ELF-1 (cell line): ENCODE measurements at places on chromosomes 11 and 22.

DNA sequence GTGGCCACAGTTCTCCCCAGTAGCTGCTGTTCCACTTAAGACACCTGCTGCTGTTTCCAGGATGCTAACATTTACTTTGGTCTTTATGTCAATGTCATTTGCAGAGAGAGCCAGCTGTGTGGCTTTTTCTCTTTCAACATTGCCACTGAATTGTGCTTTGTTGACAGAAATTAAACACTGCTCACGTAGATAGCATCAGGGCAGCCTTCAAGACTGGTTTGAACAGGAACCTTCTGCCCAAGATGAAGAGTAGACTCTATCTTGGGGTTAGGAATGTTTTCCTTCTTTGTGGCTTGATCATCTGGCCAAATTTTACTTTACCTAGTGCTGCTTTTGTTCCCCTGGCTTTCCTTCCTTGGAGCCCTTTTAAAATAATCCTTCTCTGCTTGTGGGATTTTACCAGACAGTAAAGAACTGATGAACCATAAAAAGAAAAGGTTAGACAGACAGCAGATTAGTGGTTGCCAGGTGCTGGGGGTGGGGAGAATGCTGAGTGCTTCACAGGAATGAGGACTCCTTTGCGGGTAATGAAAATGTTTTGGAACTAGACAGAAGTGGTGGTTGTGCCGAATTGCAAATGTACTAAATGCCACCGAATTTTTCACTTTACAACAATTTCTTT lies 22.7 kb upstream of the XBP1 start:
- no peak for DNase-seq

GRCh38 chr22:33073989-33074418 lies 15.8 kb upstream of the SYN3 start:
- DNase-seq: no peak

GRCh38 chr11:88307749-88308425 lies 29.6 kb downstream of the CTSC start:
- DNase-seq: peak; percentile 66

- peak; percentile 57 for DNase-seq
Observed at GRCh38 chr11:34161812-34162492, 56.5 kb downstream of the NAT10 start.

GRCh38 chr11:116535994-116536393 lies 236.8 kb downstream of the BUD13 start:
- peak; percentile 66 for DNase-seq

DNA sequence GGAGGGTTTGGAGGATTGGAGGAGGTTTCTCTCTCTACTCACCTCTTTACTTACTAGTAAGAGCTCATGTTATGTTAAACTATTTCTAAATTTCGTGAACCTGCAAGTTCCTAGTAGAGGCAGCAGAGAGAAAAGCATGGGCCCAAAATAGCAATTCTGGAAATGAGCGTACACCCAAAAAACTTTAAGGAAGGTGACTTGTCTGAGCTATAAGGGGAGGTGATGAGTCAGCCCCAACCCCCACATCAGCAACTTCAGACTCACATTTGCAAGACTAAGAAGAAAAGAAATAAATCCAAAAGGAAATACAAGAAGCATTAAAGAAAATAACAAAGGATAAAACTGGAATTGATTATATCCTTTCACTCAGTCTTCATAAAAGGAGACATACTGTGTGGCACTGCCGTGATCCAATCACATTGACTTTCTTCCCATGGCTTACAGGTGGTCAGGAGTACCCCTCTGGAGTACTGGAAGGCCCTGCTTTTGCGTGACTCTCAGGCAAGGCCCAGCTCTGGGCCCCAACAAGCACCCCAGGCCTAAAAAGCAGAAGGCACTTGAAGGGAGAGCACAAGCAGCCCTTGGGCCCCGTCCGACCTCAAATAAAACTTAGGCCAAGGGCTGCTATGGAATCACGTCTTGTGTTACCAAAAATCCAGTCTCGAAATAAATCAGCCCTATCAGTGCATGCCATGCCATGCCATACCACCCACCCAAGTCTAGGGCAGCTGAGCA lies 14.3 kb downstream of the PACSIN2 start:
- DNase-seq: no peak

DNA sequence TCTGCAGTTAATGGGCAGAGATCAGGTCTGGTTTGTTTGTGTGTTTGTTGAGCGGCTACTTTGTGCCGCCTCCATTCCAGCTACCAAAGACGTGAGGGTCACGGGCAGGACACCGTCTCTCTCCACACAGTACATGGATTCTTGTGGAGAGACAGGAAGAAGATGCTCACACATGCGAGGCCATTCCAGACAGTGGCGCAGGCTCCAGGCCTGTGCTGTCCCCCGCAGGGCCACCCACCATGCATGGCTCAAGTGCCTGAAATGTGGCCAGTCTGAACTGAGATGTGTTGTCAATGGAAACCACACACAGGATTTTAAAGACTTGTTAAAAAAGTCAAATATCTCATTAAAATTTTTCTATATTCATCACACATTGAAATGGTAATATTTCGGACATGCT lies 848.3 kb downstream of the TBC1D22A start:
- DNase-seq: no peak

DNA sequence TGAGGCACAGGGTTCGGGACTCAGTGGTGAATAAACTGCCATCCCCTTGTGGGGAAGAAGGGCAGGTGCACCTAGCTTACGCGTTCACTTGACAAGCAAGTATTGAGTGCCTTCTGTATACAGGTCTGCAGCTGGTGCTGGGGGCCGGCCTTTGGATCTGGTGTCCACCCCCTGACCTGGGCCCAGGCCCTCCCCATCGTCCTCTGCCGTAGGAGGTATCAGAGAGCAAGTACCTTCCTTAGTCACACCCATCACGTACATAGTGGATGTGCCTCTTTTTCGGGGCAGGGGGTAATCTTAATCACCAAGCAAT lies 53.3 kb downstream of the SMIM38 start:
- no peak for DNase-seq

DNA sequence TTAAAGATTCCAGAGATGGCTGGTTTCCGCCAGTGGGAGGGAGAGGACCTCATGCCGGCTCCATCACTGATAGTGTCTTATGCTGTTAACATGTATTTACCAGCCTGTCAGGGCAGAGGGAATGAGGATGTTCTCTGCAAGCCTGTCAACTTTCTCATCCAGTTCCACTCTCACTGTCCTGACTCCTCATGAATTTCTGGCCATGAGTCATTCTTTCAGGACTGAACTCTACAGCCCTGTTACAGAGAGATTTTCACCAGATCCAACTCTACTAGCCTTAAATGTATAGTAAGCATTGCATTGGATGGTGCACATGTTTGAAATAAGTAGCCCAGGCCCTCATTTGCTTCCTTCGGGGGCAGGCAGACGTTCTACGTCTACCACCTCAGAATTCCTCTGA lies 387.7 kb downstream of the TMEM135 start:
- DNase-seq: peak; percentile 5

DNA sequence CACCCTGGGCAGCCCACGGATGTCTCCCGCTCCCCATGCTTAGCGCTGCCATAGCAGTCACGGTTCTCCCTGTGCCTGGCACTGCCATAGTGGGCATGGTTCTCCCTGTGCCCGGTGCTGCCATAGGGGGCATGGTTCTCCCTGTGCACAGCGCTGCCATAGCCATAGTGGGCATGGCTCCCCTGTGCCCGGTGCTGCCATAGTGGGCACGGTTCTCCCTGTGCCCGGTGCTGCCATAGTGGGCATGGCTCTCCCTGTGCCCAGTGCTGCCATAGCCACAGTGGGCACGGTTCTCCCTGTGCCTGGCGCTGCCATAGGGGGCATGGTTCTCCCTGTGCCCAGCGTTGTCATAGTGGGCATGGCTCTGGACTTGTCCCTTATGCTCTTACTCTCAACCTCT lies 19.9 kb upstream of the ARAP1 start:
- DNase-seq: no peak

DNA sequence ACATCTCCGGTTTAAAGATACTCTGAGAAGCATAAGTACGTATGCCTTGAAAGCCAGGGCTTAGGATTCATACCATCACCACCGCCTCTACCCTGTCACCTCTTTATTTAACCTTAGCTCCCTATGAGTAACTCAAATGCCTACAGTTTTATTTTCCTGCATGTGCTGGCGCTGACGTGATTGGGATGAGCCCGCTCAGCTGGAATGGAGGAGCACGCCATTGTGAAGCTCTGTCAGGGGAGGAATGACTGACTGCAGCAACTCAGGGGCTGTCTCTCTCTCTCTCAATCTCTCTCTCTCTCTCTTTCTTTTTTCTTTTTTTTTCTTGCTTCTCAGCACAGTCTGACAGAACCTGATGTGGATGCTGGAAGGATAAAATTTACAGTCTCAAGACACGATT lies 12.4 kb downstream of the CAVIN3 start:
- DNase-seq: no peak

GRCh38 chr11:86548271-86548917 lies 124.0 kb downstream of the ME3 start:
- no peak for DNase-seq

GRCh38 chr11:105609341-105609781 lies 512 bp upstream of the GRIA4 start:
- peak; percentile 18 for DNase-seq

GRCh38 chr11:96033095-96033494 lies 109.2 kb upstream of the MTMR2 start:
- DNase-seq: no peak

DNA sequence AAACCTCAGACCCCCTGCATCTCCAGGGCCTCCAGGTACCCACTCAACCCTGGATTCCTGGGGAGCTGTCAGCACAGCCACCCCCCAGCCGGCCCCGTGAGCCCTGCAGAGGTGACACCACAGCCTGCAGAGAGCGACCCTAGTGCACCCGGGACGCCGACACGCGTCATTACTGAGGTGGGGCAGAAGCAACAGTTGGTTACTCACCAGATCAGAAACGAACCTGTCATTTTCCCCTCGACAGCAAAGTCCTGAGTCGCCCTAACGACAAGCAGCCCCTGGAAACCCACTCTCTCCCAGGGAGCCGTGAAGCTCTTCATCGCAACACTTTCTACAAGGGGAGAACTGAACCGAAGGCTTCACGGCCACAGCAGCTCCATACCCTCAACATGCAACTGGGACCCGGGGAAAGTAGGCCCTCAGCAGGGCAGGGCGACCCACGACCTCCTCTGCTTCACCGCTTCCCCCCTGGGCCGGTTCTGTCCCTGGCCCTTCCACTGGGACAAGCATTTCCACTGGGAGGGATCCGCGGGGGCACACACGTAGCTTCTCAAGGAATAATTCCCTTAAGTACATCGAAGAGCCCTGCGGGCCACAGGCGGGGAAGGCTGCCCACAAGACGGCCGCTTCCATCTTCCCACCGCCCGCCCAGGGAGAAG lies 1.6 kb downstream of the BRD1 start:
- DNase-seq: no peak

DNA sequence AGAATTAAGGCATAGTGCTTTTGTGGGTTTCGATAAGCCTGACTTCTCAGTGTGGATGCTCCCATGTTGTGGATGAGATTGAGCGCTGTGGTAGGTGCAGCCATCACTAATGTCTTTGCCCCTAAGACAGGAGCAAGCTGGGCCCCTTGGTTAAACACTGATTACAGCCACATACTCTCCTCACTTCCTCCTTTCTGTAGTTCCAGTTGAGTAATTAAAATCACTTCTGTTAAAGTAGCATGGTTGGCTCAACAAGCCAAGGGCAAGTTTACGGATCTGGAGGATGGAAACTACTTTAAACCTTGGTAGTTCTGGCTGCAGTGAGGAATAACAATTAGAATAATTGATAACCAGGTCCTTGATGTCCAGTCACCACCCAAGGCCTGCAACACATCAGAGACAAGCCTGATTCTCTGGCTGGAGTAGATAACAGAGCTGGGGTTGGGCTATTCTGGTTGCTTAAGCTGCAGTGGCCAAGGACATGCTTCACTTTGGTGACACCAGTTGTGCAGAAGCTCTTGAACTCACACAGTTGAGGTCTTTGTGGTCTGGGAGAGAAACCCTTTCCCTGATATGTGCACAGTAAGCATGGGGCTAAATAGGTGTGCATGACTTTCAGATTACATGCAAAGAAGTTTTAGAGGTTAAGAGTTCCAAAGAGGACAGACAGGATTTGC lies 81.3 kb downstream of the KIRREL3 start:
- no peak for DNase-seq

DNA sequence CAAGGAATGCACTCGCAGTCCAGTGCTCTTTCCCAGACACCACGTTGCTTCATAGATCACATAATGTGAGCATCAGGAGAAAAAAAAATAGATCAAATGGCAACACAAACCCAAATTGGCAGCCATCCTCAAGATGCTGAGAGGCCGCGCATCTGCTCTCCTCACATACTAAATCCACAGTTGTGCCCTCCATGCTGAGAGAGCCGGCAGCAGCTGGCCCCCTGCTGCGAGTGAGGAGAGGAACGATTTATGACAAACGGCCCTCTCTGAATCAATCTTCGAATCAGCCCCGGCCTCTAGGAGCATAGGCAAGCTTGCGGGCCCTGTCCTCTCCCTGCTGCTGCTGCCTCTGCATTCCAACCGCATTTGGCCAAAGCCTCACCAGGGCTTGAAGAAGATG lies 159.9 kb upstream of the TENM4 start:
- no peak for DNase-seq

GRCh38 chr11:898143-898511 lies 12.5 kb downstream of the CHID1 start:
- DNase-seq: peak; percentile 86

DNA sequence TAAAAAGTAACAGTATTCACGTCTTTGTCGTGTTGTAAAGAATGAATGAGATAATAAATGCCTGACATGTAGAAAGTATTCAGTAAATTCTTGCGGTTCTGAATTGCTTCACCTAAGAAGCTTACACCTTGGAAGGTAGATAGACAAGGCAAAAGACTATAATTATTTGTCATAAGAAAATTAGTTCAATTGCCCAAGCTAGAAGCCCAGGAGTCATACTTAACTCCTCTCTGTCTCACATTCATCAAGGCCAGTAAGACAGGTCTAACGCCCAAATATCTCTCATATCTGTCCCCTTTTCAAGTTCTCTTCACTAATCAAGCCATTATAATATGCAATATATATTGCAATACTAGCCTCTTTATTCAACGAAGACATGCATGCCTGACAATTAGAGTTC lies 87.7 kb upstream of the AMOTL1 start:
- DNase-seq: no peak

GRCh38 chr11:96214777-96215109 lies 128.3 kb downstream of the MAML2 start:
- no peak for DNase-seq

- DNase-seq: peak; percentile 96
Observed at GRCh38 chr11:94767701-94768601, at the start of gene AMOTL1. TSS of gene AMOTL1 (plus strand) at chr11:94768356. CDS start at chr11:94768512, 156 bp downstream.

DNA sequence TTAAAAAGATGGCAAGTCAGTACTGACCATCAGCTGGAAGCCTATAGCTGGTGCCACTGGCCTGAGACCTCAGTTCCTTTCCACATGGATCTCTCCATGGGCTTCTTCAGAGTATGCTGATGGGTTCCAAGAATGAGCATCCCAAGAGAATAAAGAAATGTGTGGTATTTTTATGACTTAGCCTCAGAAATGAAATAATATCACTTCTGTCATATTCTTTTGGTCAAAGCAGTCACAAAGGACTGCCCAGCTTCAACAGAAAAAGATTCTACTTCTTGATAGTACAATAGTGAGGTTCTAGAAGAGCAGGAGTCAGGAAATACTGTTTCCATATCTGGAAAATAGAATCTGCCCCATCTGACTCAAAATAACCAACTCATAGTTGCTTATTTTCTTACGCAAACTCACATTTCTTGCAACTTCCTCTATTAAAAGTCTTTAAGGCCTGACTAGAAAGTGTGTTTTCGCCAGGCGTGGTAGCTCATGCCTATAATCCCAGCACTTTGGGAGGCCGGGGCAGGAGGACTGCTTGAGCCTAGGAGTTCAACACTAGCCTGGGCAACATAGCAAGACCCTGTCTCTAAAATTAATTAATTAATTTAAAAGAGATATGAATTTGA lies 116.9 kb downstream of the SIK3 start:
- no peak for DNase-seq
